ENCODE measurements at places on chromosomes 1 and 21.

GRCh38 chr1:90246069-90246468 is 251.2 kb downstream of the ZNF326 start:
- no peak for DNase-seq

DNA sequence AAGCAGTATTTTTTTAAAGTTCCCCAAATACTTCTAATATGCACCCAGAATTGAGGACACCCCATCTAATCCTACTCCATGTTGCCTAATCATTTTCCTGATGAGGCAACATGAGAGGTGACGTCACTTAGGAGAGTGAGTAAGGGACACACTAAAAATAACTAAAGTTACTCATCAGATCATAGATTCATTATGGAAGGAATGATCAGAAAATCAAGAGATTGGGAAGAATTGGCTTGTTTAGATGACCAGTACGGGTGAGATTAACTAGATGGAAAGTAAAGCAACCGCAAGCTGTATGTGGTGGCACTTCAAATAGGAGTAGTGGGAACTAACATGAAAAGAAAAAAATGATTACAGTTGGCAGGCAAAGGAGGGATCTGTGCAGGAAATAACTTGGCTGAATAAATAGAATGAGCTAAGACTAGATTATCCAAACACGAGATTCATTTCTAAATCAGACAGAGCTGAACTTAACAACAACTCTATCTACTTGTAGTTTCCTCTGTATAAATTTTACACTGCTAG is 61.4 kb upstream of the CXADR start:
- DNase-seq: no peak

DNA sequence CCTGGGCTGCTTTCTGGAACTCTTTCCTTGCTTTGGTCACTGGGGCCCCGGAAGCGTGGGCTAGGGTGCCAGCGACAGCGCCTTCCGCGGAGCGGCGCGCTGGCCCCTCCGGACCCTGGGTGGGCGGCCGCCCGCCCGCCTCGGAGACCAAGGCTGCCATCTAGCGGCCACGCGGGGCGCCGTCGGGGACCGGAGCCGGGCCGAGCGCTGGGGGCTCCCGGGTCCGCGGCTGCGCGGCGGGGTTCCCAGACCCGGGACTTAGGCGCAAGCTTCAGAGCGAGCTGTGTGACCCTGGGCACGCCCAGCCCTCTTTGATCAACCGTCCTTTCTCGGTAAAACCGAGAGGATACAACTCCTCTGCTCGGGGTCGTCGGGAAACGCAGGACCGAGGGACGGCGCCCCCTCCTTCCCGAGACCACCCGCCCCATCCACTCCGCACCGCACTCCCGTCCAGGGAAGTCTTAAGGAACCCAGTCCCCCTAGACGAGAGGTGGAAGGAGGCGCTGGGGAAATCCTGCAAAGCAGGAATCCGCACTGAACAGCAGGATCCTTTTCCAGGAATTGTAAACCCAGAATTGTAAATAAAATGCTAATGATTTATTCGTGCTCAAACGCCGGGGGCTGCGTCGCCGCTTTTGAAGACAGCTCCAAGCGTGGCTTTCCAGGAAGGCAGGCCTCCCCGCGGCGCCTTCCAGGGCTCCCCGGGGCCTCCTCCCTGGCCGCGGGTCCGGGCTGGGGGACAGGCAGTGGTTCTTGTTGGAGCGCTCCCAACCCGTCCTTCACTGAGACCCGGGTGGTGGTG is 41.2 kb downstream of the RRAGC start:
- DNase-seq: no peak

GRCh38 chr1:190452272-190452848 is 25.3 kb downstream of the BRINP3 start:
- DNase-seq: no peak

- DNase-seq: no peak
Measured at GRCh38 chr1:56183151-56183550, 396.2 kb downstream of the PLPP3 start.

DNA sequence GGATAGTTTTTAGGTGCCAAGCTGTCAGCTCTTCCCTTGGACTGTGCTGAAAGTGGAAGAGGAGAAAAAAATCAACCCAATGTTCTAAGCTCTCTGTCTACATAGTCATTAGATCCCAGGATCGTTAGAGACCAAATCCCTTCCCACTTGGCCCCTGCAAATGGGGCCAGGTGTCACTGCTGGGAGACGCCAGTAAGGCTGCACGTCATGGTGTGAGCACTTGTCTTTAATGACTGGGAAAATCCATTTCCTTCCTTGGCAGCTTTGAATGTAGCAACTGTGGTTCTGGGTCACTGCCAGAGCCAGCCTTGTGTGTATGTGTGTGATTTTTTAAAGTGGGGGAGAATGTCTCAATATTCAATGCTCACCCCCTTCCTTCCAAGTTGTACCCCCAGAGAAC is 59.9 kb downstream of the MAN1C1 start:
- DNase-seq: no peak

DNA sequence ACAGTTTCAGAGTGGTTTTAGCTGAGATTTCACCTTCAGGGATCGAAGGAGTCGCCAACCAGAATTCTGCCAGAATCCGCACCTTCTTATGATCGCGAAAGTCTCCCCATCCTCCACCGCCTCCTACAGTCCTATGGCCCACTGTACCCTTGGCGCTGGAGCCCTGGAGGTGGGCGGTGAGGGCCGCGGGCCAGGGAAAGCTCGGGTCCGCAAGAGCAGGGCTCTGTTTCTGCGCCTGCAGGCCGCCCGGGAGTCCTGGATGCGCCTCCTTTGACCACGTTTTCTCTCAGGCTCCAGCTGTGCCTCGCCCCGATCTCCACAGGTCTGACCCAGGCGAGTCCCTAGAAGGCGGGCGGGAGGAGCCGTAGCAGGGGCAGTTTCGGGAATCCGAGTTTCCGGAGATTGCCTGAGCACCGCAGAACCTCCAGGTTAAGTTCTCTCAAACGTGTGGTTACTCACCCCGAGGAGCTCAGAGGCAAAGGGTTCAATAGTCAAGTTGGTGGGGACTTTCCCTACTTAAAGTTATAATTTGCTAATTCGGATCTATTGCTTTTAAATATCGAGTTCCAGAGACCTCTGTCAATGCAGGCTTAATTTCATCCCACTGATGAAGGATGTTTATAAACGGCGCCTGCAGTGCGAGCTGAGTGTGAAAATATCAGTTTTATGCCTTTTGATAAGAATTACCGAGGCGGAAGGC is 3.2 kb upstream of the LHX8 start:
- no peak for DNase-seq

- no peak for DNase-seq
Measured at GRCh38 chr1:169099561-169099960, 6.9 kb upstream of the ATP1B1 start.

DNA sequence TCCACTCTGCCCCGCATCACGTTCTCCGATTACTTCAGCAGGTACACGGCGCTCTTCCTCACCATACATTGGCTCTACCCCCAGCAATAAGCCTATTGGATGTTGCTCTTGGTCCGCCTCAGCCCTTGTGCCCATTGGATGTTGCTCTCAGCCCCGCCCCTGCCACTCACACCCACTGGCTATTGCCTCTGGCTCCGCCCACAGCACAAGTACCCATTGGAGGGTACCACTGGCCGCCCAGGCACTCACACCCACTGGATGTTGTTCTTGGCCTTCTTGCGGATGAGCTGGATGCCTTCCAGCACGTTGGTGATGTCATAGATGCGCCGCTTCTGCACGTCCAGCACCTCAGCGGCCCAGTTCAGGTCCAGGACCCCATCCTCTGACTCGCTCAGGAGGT is 9.4 kb downstream of the E2F2 start:
- no peak for DNase-seq

- DNase-seq: no peak
Measured at GRCh38 chr1:29202053-29202452, 20.4 kb upstream of the SRSF4 start.

- DNase-seq: no peak
Measured at GRCh38 chr1:30410153-30410851, 313.1 kb downstream of the MATN1 start.

GRCh38 chr1:21906173-21907078 is 30.7 kb downstream of the HSPG2 start:
- no peak for DNase-seq

DNA sequence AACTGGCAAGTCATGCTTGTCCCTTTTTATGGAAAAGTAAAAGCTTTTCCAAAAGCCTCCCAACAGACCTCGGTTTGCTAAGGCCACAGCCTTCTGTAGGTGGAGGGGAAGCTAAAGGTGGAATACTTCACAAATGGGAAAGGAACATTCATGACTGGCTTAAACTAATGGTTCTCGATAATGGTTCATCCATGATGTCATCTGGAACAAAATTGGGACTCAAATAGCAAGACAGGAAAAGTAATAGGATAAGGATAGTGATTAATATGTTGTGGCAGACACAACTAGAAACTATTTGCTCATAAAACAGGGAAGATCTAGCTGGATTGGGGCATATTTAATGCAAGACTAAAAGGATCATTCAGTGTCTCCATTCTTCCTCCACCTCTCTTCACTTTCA is 16.7 kb upstream of the SPATA6 start:
- no peak for DNase-seq

DNA sequence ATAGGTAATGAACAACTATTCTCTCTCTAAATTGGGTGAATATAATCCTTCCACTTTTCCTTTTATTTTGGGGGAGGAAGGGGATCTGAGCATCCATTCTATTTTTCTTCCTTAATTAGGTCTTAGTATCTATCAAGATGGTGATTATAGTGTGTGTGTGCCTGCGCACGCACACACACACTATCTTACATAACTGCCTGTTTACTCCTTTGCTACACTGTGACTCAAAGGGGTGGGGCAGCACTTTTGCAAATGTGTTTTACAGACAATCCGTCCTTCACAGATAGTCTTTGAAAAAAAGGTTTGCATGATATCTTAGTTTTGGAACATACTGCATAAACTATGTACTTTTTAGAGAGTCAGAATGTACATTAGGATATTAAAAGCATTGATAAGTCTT is 191.5 kb downstream of the SDCCAG8 start:
- DNase-seq: no peak

DNA sequence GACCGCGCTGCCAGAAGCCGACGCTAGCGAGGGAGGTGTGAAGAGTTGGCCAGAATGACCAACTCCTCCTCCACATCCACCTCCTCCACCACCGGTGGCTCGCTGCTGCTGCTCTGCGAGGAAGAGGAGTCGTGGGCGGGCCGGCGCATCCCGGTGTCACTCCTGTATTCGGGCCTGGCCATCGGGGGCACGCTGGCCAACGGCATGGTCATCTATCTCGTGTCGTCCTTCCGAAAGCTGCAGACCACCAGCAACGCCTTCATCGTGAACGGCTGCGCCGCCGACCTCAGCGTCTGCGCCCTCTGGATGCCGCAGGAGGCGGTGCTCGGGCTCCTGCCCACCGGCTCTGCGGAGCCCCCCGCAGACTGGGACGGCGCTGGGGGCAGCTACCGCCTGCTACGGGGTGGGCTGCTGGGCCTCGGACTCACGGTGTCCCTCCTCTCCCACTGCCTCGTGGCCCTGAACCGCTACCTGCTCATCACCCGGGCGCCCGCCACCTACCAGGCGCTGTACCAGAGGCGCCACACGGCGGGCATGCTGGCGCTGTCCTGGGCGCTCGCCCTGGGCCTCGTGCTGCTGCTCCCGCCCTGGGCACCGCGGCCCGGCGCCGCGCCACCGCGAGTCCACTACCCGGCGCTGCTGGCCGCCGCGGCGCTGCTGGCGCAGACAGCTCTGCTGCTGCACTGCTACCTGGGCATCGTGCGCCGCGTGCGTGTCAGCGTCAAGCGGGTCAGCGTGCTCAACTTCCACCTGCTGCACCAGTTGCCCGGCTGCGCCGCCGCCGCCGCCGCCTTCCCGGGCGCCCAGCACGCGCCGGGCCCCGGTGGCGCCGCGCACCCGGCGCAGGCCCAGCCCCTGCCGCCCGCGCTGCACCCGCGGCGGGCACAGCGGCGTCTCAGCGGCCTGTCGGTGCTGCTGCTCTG is 1.2 kb downstream of the GPR88 start:
- peak; percentile 38 for DNase-seq

GRCh38 chr21:44938772-44939531 is 877 bp upstream of the SLX9 start:
- no peak for DNase-seq

Measured in hypothalamus (tissue), 51 donors.